Activated CD4-positive, alpha-beta memory T cell treated with anti-CD3 and anti-CD28 coated beads, Interleukin-2, amount 10 ng/mL, durations not matched to agents 7 days and 5 days (primary cell): ENCODE measurements at places on chromosomes 13 and 19.
A peak's percentile ranks its signal among the peaks of the same experiment; 100 is the strongest.

DNA sequence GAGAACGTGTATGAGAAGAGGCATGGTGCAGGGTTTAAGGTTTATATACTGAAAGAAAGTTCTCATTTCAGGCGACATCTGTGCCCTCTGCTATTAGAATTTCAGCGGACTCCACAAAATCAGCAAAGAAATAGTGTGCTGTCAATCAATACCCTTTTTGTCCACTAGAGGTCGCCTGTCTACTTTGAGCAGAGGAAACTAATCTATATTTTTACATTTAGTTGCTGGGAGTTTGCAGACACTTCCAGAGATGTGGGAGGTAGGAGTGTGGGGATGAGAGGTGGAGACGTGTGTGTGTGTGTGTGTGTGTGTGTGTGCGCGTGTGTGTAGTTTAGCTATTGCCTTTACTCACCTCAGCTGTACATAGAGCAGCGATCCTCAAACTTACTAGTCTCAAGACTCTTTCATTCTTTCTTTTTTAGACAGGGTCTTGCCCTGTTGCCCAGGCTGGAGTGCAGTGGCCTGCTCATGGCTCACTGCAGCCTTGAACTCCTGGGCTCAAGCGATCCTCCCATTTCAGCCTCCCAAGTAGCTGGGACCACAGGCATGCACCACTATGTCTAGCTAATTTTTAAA is 9.7 kb downstream of the INAFM1 start:
- peaks cover 3% of the 10 kb centered on the region for H3K36me3 ChIP-seq
- H3K27me3 ChIP-seq, result no peaks in the 10 kb centered on the region
- DNase-seq, result peak; percentile 35
- no peak overlapping the region for H3K4me3 ChIP-seq
- peaks cover 7% of the 10 kb centered on the region for H3K4me1 ChIP-seq

DNA sequence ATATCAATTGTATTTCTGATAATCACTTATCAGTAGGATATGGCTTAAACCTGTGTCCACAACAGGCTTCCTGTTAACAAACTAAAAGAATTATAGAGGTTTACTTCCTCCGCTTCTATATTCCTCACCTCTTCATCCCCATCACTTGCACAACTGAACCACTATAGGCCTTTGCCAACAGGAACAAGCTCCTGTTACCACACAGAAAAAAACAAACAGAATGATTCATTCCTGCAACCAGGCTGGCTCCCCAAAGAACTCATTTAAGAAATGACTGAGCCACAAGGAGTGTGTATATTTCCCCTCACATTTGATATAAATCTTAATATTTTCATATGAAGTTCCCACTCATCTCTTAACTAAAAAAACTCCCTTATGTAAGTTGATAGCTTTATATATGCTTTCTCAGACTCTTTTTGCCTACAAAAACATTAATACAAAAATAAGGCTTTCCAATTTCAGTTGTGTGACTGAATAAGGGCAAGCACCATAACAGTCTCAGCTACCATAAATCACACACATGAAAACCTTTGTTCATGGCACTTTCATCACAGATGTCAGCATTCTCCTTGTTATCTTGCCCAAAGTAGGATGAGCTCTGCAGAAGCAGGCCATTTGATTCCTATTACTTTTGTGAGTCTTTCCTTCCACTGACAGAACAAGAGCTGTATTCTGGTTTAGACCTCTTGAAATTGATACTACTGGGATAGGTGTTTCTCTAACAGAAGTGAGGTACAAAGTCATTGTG is 366.8 kb downstream of the SLITRK1 start:
- no peak for DNase-seq
- no peaks in the 10 kb centered on the region for H3K36me3 ChIP-seq
- H3K4me3 ChIP-seq, result no peak overlapping the region
- no peaks in the 10 kb centered on the region for H3K4me1 ChIP-seq

DNA sequence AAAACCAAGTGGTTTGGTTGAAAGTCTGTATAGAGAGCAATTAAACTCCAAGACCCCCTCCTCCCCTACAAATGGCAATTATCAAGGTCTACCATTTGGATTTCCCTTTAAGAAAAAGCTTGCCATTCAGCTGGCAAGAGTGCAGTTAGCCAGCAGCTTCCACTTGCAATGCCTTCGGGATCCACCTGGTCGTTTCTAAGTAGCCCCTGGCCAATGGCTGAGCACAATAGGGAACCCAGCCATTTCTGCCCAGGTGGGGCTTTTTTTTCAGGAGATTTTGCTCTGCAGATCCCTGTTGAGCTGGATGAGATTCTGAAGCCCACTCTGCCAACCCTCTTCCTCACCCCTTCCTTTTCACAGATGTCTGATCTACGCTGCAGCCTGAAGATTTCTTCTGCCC is 26.3 kb downstream of the TGDS start:
- no peaks in the 10 kb centered on the region for H3K27me3 ChIP-seq
- DNase-seq, result no peak
- H3K4me3 ChIP-seq, result no peak overlapping the region
- H3K36me3 ChIP-seq, result peaks cover 69% of the 10 kb centered on the region

DNA sequence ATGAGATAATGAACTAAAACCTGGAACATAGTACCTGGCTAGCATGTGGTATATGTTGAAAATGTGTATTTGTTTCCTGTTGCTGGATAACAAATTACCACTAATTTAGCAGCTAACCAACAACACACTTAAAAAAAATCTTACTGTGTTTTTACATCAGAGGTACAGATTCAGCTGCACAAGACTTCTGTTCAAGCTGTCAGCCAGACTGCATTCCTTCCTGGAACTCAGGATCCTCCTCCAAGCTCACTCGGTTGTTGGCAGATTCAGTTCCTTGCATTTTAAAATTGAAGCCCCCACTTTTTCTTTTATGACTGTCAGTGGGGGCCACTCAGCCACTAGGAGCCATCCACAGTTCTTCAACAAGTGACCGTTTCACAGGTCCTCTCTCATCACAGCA is 246.9 kb upstream of the DACH1 start:
- H3K4me3 ChIP-seq, result no peak overlapping the region
- H3K36me3 ChIP-seq, result no peaks in the 10 kb centered on the region
- H3K4me1 ChIP-seq, result no peaks in the 10 kb centered on the region

DNA sequence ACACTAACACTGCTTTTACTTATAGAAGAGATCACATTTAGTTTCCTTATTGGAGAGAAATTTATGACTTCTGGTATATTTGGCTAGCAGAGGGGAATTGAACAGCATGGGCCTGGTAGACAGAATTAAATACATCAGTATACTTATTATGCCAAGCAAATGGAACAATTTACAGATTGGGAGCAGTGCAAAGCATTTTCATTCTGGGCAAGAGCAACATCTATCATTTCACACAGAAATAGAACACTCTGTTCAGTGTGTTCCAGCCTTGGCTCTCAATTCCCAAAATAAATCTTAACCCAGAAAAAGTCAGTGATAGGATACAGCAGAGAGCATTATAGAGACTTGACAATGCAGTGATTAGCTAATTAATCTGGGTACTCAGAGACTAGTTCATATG is 604.0 kb upstream of the SLITRK6 start:
- H3K36me3 ChIP-seq, result no peaks in the 10 kb centered on the region
- H3K27me3 ChIP-seq, result no peaks in the 10 kb centered on the region
- no peak overlapping the region for H3K27ac ChIP-seq
- no peak for DNase-seq
- no peak overlapping the region for H3K4me3 ChIP-seq
- no peaks in the 10 kb centered on the region for H3K4me1 ChIP-seq
